Lower lobe of right lung (tissue), 2 donors: ENCODE measurements at places on chromosomes 11 and 22.

GRCh38 chr22:27911330-27911729 lies 7.7 kb downstream of the PITPNB start:
- no peak for DNase-seq

DNA sequence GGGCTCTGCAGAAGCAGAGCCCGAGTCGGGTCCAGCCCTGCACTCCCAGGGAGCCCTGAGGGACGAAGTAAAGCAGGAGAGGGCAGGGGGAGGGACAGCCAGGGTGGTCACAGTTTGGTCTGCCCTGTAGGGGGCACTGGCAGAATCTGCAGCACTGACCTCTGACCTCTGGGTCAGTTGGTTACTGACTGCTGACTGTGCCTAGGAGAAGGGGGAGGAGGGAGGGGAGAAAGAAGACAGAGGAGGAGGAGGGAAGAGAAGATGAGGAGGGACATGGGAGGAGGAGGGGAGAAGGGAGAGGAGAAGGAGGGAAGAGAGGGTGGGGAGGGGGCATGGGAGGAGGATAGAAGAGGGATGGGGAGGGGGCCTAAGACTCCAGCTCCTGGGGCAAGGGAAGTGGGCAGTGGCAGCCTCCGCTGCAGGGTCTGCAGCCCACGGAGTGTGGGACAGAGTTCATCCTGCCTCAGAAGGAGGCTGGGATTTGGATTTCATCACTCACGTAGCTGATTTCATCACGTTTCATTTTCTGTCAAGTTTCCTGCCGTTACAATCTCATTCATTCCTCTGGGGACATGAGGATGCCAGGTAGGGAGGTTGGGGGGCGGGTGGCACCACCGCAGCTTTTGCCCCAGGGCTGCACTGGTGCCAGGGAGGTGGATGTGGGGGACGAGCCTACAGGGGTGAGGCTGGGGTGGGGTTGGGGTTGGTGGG lies 55.2 kb downstream of the FLRT1 start:
- DNase-seq: no peak

DNA sequence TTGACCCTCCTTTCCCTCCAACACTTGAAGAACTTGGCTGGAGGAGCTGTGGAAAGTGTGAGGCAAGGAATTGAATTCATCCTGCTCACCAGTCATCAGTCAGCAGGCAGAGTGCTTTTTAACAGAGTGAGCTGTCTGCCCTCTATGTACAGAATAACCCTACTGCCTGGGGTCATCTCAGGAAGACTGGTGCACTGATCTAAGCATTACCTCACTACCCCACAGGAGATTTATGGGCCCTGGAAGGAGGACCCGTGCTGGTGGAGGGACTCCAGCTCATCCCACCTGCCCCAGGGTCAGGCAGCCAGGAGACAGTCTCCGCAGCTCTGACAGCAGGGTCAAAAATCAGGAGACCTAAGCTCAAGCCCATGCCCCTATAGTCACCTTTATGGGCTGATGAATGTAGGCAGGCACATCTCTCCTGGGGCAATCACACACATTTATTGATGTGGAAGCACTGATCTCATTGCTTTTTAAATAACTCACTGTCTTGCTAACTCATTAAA lies 270.8 kb upstream of the SESN3 start:
- no peak for DNase-seq

GRCh38 chr11:69562302-69562701 lies 78.7 kb upstream of the CCND1 start:
- no peak for DNase-seq

GRCh38 chr11:97364047-97364446 lies 974.2 kb downstream of the JRKL start:
- DNase-seq: no peak

- DNase-seq: no peak
These were observed 284.1 kb downstream of the CASP12 start for GRCh38 chr11:104614117-104614680.
